ENCODE measurements at places on chromosomes 2 and 18.

- no peak for DNase-seq
These were observed 23.0 kb upstream of the TAF1B start for GRCh38 chr2:9820020-9820973.

- DNase-seq, result no peak
These were observed 74.6 kb upstream of the GPC1 start for GRCh38 chr2:240360645-240361475.

- DNase-seq, result peak; percentile 46
These were observed 41.1 kb downstream of the LDAH start for GRCh38 chr2:20781656-20782265.

GRCh38 chr2:191066197-191066918 lies 52.4 kb upstream of the STAT1 start:
- DNase-seq, result no peak

DNA sequence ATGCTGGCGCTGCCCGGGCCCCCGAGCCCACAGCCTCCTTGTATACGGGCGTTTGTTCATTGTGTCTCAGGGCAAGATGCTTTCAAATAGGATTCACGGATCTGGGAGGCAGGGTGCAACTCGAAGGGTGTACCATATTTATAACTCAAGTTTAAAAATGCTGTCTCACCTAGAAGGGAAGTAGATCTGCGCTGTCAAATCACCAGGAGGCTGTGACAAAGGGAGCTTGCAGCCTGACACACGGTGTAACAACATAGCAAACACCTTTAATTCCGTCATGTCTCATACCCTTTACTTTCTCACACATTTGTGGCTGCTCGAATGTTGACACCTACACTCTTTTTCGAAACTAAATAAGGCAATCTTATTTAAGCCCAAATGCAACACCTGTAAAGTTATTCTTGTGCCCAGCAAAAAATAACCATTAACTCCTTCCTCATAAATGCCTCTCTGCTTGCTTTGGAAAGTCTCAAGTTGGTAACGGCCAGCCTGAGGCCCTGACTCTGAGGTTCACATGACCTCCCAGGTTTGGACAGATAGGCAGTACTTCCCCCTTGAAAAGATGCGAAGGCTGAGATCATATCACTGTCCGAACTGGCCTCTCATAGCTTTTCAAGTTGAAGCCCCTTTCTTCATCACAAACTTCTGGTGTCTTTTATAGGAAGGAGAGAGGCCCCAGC lies 11.6 kb downstream of the ZEB2 start:
- DNase-seq, result peak; percentile 52

DNA sequence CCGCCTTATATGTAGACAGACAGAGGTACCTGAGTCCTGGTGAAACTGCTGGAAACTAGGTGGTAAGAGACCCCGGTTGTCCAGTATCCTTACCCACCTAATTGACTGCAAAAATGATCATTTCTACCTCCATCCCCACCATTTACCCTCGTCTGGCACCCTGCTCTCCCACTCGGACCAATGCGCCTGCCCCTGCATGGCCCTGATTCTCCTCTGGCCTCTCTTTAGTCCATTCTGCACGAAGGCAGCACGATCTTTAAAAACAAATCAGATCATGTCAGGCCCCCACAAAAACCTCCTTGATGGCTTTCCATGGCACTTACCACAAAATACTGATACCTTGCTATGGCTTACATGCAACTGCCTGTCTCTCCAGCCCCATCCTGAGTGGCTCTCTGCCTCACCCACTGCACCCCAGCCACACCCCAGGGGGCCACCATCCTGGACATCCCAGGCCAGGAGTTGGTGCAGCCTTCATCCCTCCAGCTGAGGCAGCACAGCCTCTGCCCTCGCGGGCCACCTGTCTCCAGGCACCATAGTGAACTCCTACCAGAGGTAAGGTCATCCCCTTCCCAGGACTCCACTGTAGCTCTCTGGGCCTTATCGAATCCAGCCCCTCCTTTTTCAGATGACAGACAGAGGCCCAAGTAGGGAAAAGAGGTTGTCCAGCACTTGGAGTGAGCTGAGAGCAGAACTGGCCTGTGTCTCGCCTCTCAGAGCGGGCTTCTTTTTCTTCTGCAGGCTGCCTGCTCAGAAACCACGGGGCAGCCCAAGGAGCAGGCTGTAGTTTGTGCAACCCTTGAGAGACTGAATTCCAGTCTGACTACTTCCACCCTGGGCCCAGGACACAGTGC lies 12.3 kb upstream of the CIB4 start:
- DNase-seq, result no peak

DNA sequence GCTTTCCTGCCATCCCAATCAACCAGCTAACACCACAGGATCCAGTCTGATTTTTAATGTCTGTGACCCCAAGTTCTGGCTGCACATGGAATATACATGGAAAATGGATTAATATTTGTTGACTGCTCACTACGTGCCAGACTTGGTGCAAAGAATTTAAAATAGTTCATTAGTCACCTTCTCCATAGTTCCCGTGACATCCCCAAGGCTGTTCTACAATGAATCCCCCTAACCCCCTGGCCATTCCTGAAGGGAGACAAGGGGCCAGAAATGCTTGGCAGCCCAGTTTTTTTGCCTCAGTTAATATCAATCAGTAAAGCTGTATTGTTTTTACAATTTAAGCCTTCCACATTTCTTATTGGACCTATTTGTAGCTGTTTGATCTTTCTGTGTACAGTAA lies 71.0 kb upstream of the ST3GAL5 start:
- DNase-seq, result no peak

DNA sequence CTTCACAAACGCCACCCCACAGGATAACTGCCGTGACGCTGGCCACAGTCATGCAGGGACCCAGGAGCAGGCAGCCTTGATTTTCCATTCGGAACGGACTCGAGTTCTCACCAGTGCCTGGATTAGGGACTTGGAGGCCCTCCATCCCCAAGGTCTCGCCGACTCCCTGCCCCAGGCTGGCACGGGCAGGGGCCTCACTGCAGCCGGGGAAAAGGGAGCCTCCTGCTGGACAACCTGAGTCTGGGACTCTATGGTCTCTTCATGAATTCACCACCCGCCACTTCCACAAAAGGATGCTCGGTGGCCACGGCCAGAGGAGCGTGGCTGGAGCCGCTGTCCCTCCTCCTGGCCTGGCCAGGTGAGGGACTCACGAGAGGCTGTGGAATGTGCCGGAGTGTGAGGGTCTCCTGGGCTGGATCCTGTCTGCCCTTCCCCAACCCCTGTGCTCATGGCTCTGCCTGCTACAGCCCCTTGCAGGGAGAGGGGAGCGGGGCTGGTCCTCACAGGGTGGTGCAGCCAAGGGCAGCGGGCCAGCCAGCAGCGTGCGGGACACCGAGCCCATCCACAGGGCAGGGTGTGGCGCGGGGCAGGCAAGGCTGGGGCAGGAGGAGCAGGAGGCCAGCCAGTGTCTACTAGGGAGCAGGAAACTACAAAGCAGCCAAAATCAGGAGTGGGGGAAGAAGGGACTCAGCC lies 42.3 kb downstream of the AQP12A start:
- DNase-seq, result no peak

GRCh38 chr2:239688122-239688681 lies 287.4 kb upstream of the HDAC4 start:
- DNase-seq, result no peak

- DNase-seq, result no peak
These were observed 26.9 kb downstream of the SDC1 start for GRCh38 chr2:20198001-20198400.

DNA sequence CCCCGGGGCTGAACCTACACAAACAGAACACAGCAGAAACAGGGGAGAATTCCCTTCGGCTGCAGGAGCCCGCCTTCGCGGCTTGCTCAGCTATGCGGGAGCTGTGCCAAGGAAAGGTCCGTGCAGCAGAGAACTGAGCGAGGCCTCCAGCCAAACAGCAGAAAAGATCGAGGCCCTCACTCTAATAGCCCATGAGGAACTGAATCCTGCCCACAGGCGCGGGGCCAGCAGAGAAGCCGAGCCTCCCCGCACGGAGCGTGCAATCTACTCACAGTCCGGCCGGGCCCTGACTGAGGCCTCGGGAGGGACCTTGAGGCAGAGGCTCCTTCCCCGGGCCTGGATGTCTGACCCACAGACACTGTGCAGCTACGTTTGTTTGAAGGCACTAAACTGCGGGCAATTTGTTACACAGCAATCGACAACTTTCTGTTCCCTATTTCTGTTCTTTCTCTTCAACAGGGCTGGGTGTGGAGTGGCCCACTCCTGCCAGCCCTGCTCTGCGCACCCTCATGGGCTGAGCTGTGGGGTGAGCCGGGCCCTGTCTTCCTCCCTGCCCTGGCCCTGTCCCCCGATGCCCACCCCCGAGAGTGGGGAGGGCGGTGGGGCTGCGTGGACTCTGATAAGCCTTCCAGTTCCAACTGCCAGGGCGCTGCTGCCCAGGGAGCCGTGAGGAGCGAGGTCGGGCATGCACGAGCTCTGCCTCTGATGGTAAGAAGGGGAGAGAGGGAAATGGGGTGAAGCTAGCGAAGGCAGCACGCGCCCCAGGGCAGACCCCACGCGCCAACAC lies 13.7 kb downstream of the HES6 start:
- no peak for DNase-seq

GRCh38 chr2:226078666-226079065 lies 679.2 kb downstream of the NYAP2 start:
- peak; percentile 18 for DNase-seq

DNA sequence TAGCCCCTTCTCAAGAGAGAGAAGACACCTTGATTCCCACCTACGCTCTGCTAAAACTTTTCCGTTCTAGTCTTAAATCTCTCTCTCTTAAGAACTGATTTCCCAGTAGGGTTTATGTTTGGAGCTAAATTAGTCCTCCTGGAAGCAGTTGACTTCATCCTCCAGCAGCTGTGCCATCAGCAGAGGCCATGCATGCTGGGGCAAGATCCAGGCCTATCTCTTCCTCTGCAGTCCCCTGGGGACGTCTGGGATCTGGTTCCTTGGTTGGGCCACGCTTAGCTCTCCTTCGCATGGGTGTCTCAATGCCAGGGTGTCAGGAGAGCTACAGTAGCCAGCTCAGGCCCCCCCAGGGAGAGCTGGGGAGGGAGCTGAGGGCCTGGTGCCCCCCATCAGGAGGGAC lies 49.7 kb downstream of the HPCAL1 start:
- no peak for DNase-seq

- no peak for DNase-seq
These were observed 172.8 kb downstream of the VAPA start for GRCh38 chr18:10086458-10087210.

GRCh38 chr2:61326423-61326822 lies 144.5 kb downstream of the USP34 start:
- DNase-seq, result no peak

GRCh38 chr2:233711312-233712008 lies 1.2 kb upstream of the UGT1A5 start:
- peak; percentile 82 for DNase-seq

DNA sequence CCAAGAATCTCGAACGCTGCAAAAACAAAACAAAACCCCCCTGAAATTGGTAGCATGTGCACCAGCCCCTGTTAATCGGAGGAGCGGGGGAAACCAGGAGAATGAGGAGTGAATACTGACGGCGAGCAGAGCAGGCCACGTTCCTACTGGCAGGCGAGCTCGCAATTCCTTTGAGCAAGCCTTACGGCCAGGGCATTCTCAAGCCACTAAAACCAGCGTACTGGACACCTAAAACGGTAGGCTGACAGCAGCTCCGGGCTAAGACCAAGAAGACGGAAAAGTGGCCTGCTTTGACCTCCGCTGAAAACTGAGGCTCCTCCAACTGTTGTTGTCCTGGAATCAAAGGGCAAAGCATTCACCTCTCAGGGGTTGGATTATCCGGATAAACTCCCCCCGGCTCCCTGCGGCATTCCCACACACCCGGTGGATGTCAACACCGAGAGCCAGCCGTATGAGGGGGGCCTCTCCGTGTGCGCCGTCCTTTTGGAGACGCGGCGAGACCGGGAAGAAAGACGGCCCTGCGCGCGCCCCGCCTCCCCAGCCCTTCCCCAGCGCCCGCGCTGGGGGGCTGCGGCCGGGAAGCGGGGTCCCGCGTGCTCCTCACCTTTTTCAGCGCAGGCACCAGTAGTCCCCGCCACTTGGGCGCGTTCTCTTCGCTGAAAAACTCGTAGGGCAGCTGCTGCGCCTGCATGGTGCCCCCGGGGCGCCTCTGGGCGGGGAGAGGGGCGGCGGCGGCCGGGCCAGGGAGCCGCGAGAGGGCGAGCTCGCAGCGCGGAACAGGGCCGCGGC lies 925 bp downstream of the SOS1 start:
- peak; percentile 84 for DNase-seq

DNA sequence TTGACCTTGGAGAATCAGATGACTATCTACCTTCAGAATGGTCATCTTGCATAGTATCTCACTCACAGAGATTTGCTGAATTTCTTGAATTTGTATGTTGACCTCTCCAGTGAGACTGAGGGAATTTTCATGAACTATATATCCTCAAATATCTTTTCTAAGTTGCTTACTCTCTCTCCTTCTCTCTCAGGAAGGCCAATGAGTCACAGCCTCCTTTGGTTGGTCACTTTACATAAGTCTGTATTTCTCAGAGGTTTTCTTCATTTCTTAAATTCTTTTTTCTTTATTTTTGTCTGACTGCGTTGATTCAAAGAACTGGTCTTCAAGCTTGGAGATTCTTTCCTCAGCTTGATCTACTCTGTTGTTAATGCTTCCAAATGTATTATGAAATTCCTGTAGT lies 51.7 kb downstream of the VIT start:
- DNase-seq, result no peak

- peak; percentile 50 for DNase-seq
These were observed 151.8 kb upstream of the UNC80 start for GRCh38 chr2:209619782-209620181.

GRCh38 chr2:43224131-43224570 lies 2.3 kb downstream of the ZFP36L2 start:
- peak; percentile 79 for DNase-seq

GRCh38 chr2:25738383-25739343 lies 65.3 kb upstream of the DTNB start:
- no peak for DNase-seq

GRCh38 chr2:239763433-239764097 lies 261.6 kb downstream of the NDUFA10 start:
- DNase-seq, result no peak

- no peak for DNase-seq
These were observed 240.8 kb downstream of the TCF4 start for GRCh38 chr18:55346961-55347740.

- DNase-seq, result peak; percentile 37
These were observed 152.5 kb upstream of the KLF7 start for GRCh38 chr2:207318181-207318628.

DNA sequence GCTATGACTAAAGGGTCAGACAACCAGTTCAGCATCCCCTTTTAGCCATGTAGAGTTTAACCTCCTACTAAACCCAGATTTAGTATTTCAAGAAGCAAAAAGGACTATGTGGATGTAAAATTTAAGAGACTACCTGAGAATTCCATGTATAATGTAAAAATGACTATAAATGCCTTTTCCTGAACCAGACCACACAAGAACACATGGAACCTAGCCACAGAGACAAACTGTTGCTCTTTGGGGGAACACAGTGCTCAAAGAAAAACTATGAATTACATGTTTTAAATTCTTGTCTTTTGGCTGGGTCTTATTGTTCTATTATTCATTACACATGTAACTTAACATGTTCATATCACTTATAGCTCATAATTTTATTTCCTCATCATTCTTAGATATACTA lies 192.8 kb downstream of the DNER start:
- no peak for DNase-seq

- no peak for DNase-seq
These were observed 262.9 kb upstream of the GULP1 start for GRCh38 chr2:188028739-188029138.
